ENCODE measurements at places on chromosomes 6 and 20.

GRCh38 chr20:13325033-13325432 lies 104.0 kb downstream of the ISM1 start:
- DNase-seq = no peak

DNA sequence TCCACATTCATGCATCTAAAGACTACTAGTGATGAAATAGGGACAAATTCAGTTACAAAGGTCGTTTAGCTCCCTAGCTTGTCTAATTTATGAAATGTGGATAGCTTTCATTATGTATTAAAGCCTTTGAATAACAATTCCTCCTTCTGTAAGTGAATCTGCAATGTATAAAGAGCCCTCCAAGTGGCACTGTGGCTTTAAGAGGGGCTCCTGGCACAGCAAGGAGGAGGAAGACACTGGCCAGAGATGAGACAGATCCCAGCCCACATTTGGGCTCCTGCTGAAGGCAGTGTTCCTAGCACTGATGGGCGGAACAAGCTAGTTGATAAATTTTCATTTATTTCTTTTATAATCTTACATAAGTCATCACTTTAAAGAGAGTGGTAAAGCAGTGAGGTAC lies 17.6 kb upstream of the FUCA2 start:
- DNase-seq = no peak

DNA sequence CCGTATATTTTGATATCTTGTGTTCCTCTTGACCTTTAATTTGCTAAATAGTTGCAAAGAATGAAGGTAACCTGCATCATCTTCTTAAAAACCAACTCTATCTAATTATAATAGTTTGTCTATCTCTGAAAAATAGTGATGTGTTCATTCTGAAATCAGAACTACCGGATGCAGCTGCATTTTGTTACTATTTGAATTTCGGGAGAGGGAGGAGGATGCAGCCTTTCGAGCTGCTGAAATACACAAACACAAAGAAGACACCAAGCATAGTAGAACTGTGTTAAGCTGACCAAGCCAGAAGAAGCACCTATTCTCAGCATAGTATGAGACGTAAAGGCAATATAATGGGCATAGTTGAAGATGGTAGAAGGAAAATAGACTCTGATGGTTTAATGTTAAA lies 33.1 kb downstream of the PTPN1 start:
- DNase-seq = no peak

DNA sequence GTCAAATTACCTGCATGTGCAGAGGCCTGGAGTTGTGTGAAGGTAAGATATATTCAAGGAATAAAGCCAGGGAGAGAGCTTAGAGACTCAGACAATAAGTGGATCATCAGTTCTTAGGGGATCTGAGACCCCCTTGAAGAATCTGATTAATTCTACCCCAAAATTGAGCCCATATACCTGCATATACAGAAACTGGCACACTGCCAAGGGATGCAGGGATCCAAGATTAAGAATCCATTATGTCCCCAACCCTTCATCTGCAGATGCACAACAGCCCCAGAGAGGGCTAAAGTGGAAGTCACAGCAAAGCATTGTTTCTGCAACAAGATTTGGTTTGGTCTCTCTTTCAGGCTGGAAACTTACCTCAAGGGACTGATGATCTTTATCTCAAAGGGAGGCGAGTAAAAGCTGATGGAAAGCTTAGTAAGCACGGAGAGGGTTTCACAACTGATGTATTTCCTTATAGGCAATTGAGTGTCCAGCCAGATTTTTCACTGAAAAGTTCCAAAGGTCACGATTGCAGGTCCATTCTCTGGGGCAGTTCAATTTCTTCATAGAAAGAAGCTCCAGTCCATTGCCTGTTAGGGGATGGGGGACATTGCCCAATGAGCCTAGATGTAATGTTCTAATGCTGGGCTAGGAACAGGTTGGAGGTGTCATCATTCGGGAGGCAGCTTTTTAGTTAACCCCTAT lies 20.9 kb upstream of the STK35 start:
- DNase-seq = no peak

GRCh38 chr20:11329271-11329670 lies 588.4 kb upstream of the BTBD3 start:
- no peak for DNase-seq

DNA sequence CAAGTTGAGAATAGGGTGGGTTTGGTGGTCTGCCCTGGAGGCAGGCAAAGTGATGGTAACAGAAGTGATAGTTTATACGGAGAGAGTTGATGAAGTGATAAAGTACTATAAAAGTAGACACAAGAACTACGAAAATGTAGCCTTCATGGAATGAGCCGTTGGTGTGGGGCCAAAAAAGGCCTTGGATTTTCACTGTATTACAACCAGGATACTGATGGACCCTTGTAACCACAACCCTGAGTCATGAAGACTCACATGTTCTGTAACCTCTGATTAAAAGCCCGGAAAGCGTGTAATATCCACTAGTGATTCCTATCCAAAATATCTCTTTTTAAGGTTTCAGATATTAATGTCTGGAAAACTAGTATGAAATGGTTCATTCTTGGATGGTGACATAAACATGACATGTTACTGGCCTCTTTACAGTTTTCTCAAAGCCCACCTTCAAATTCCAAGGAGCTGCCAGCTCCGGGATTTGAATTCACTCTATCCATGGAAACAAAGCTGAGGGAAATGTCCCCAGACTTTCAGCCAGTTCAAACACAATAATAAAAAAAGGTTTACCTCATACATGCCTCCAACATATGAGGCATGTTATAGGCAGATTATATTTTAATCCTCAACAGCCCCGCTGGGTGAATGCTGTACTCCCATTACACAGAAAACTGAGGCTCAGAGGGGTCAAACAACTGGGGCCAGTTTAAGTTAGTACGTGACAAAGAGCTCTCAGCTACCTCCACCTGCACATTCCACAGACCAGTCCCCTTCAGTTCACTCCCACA lies 55.4 kb downstream of the MRPL14 start:
- DNase-seq = no peak

DNA sequence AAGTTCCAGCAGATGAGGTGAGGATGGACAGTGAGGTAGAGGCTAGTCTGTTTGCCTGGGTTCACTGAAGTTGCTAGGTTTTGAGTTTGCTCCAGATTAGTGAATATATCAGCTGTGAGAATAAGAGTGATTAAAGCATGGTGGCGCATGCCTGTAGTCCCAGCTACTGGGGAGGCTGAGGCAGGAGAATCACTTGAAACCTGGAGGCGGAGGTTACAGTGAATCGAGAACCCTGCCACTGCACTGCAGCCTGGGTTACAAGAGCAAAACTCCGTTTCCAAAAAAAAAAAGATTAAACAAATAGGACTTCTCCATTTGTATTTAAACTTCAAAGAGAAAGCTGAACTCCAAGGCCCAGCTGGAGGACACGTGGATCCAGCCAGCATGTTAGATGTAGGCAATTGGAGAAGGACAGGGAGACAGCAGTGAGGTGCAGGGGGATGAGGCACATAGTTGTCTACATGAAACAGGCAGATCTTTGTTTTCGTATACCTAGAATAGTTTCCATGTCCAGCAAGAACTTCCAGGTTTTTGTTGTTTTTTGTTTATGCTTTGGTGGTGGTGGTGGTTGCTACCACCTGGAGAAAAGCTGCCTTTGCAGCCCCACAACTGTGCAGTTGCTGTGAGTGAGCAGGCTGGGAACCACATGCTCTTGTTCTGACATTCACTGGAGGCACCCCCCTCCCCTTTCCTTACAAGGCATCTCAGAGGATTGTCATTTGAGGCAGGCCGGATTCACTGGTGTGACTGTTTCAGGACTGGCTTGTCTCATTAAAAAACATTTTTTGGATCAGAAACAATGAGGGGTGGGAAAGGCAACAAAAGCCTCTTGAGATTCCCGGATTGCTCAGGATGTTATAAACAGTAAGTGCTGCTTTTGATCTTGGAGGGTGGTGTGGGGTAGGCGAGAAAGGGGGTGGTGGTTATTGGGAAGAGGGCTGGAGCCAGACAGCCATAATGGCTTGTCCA lies 72.3 kb downstream of the JARID2 start:
- no peak for DNase-seq

Data from natural killer cell treated with Interleukin-12 subunit alpha and Interleukin-12 subunit beta and Interleukin-15 and Interleukin-18, amount 100 ng/mL, for 72 hours (primary cell).